ENCODE measurements at places on chromosomes 5 and 9.

- no peak for DNase-seq
Observed at GRCh38 chr5:36367524-36367923, 65.8 kb upstream of the RANBP3L start.

DNA sequence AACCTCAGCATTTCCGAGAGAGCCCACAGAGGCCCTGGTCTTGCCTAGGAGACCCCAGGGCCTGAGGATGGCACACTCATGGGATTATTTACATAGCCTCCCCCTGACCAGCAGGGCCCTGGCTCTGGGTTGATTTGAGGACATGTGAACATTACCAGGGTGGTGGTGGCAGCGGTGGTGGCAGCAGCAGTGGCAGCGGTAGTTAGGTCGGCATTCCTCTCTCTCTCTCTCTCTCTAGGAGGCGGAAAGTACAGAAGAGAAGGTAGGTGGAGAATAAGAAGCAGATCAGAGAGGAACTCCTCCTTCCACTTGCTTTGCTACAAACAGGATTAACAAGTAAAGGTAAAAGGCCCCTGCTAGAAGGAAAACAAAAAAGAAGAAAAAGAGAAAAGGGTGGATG lies 39.3 kb downstream of the B4GALT1 start:
- no peak for DNase-seq

GRCh38 chr5:132750471-132751230 lies 3.4 kb downstream of the CCNI2 start:
- no peak for DNase-seq

GRCh38 chr9:89418882-89419640 lies 78.9 kb downstream of the SEMA4D start:
- peak; percentile 69 for DNase-seq

- no peak for DNase-seq
Observed at GRCh38 chr9:93582115-93582514, 5.7 kb downstream of the PHF2 start.

- DNase-seq: no peak
Observed at GRCh38 chr5:72314571-72315172, 5.4 kb downstream of the MRPS27 start.

GRCh38 chr5:98795243-98795642 lies 21.8 kb downstream of the RGMB start:
- no peak for DNase-seq

GRCh38 chr5:14935341-14935740 lies 63.8 kb upstream of the ANKH start:
- no peak for DNase-seq

DNA sequence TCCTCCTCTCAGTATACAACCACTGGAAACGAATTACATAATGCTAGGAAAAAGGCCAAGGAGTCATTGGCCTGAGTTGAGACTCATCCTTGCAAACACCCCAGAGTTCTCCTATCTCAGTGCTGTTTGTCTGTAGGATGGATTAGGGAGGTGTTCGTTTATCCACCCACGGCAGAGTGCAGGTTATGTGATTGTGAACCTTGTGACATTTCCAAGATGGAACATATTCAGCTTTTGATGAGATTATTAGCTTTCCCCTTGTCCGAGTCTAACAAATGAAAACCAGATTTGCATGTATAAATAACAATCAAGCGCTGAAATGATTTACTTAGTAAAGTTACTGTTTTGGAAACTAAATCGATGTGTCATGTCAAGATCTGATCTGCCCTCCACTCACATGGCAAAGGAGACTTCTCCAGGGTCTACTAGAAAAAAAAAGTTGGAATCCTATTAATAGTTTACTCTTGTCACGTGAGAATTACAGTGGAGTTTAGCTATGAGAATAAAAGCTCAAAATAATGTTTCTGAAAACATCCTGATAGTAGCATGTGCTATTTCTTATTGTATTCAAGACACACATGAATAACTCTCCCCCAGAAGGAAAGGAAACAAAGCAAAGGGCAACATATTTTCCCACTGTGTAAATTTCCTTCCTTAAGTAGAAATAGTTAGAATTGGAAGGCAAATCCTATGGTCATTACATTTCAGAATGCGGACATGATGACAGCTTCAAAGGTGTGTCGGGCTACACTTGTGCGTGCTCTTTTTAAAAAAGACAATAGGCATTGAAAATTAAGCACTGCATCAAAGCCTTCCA lies 600.4 kb downstream of the EBF1 start:
- DNase-seq: no peak

DNA sequence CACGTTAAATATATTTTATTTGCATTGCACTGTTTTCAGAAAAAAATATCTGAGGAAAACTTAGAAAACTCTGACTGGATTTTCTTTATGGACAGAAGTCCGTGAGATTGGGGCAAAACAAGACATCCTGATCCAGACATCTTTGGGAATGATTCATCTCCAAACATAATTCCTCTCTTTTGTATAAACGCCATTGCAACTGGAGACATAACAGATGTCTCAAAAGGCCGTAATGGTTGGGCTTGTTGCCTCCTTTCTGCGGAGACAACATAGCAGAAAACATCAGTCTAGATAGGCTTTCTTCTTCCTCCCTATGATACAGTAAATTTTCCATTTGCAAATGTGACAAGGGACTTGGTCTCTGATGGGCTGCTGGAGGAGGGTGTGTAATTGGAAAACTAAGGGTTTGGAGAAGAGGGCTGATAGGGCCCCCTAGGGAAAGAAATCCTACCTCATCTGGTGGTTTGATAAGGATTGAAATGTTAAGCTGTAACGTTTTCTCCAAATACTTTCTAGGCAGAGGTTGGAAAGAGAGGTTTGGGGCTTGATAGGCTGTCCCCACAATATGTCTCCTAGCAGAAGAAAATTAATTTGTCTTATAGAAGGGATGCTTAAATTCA lies 631.5 kb upstream of the ST8SIA4 start:
- DNase-seq: no peak

DNA sequence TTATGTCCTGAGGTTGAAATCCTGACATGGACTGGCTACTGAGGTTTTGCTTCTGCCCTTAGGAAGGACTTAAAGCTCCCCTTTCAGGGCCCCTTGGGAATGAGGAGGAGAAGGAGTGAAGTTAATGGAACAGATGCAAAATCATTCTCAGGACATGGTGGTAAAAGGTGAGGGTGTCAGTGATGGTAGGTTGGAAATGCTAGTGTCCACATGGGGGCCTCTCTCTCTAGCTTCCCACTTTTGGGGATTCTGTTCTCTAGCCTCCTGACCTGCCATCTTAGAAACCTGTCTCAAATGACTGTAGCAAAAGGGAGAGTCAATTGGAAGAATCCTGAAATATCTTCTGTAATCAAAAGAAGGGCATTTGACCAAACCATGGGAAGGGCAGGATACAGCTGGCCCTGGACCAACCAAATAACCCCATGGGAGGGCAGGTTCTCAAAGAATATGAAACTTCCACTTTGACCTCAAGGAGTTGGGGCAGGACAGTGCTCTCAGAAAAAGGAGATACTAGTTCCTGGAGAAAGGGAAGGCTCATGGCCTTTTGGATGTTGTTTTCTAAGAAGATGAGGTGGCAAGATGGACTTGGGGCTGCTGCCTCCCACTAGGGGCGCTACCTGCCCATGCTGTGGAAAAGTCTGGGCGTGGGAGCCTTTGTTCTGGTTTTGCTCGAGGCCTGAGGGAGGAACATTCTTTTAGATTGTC lies 21.2 kb upstream of the MLANA start:
- peak; percentile 31 for DNase-seq

DNA sequence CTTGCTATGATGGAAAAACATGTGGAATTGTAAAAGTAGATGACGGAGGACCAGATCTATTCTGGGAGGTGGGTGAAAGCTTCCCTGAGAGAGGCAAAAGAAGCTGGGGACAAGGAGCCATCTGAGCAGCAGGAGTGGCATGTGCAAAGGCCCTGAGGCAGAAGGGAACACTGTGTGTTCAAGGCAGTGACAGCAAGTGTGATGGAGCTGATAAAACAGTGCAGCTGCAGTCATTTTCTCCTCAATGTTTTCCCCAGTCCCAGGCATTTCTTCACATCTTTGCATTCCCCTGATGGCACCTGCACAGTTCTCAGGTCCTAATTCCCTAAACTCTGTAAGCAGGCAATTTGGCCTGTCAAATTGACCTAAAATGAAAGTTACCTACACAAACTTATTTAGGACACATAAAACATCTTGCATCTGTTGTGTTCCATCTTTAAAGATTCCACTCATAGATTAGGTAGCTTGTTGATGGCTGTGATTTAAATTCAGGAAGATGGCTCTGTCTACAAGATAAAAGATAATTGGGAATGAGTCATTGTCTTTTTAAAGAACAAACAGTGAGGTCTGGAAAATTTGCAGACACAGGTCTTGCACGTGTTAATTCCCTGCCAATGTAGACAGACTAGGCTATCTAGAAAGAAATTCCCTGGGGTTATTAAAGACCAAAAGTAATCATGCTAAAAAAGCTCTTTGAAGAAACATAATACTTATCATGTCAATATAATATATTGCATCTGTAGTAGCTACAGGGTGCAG lies 289.6 kb upstream of the SGCD start:
- DNase-seq: no peak

DNA sequence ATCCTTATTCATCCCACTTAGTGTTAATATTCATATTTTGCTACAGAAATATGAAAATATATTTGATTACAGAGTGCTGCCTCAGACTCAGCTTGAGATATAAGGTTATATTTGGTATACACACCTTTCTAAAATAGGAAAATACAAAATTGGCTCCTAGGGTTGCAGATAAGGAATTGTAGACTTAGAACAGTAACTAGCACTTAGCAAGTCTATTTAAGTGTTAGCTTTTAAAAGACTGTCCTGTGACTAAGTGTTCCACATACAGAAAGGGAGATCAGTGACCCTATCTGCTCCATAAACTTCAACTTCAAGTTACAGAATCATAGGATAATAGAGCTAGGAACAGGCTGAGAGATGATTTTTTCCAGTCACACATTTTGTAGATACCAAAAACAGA lies 607.0 kb downstream of the ZNF608 start:
- no peak for DNase-seq

DNA sequence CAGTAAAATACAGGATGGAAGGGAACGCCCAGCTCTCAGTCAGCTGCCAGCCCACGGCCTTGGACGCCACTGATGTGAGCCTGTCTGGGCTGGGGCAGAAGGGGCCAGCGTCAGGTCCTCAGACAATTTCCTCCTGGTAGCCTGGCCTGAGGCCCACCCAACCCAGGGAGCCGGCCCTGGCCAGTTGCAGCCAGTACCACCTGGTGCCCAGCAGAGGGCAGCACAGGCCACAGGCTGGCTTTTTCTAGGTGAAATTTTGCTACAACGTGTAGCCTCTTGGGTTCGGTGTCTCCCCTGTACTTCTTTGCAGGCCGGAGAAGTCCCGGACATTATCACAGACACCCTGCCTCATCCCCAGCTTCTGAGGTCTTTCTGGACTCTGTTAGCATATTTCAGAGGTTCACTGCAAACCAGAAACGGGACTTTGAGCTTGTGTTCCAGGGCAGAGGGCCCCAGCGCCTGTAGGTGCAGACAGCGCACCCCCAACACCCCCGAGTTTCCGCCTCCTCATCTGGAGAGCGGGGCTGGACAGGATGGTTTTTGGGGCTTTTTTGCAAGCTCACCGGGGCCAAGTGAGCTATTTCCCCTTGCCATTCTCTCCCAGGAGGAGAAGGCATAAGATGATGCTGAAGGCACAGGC lies 45.9 kb upstream of the KCNMB1 start:
- peak; percentile 56 for DNase-seq

DNA sequence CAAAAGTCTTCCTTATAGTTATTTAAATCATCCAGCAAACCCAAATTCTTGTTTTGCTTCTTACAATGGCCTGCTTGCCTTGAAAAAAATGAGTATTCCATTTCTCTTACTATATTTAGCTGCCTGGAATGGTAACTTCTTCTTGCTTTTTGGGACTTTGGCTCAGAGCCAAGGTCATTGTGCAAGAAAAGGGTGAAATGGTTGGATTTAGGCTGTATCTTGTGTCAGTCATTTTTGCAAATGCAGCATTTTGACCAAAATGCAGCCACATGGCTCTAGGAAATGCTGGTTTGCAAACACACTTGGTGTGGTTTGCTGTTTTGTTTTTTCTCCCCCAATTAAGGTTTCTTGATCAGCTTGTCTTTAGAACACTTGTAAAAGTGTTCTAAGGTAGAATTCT lies 133.3 kb upstream of the ELL2 start:
- no peak for DNase-seq

DNA sequence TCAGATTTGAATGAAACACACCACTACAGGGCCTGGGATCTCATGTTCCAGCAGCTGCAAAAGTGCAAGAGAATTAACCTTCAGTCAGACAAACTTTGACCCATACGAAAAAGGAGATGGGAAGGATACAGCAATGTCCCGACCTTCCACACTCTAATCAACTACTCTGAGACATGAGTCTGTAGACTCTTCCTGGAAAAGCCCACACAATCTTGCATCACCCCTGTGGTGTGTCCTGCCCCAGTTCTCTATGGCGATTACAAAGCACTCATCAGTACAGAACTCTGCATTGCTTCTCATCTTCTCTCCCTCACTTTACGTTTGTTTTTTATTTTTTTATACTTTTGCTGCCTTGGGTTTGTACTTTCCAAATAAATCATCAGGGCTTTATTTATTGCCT lies 241.0 kb upstream of the KIF2A start:
- no peak for DNase-seq

GRCh38 chr9:84059936-84060335 lies 79.3 kb downstream of the RMI1 start:
- no peak for DNase-seq

- DNase-seq: no peak
Observed at GRCh38 chr9:72925126-72925789, 27.6 kb downstream of the ALDH1A1 start.

- no peak for DNase-seq
Observed at GRCh38 chr9:107280543-107280942, 2.5 kb upstream of the RAD23B start.

DNA sequence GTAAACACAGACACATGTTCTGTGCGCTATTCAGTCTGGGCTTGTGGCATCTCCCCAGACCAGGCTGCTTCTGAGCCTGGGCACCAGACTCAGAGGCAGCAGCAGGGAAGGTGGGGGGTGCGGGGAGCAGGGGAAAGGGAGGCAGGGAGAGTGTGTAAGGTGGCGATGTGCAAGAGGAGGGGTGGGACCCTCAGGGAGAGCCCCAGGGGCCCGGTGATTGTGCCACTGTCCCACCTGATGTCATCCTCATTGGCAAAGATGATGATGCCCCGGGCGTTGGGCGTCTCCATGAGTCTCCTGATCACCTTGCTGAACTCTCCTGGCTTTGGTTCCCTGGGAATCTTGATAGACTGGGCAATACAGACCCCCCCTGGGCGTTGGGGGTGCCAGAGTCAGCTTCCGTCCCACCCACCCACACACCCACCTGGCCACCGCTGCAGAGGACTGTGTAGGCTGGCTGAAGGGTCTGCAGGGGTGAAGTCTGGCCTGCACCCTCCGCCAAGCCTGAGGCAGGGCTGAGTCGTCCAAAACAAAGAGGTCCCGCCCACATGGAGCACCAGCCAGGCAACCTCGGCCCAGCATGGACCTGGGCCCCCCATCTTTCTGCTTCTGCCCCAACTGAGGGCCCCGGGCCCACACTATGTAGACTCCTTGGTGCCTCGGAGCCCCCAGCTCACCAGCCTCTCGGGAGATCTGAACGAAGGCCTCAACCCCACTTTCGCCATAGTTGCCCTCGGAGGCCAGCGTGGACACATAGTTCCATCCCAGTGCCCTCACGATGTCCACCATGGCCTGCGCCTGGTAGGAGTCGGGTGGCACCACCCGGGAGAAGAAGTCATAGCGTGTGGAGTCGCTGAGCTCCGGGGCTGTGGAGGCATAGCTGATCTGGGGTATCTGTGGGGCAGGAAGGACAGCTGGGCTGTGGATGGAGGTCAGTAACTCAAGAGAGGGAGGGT lies 3.7 kb downstream of the GRM6 start:
- DNase-seq: no peak

Data from activated T-cell treated with anti-CD3 and anti-CD28 coated beads for 48 hours (primary cell).